NCI-H69 (cell line): ENCODE measurements at places on chromosomes 6 and 20.

DNA sequence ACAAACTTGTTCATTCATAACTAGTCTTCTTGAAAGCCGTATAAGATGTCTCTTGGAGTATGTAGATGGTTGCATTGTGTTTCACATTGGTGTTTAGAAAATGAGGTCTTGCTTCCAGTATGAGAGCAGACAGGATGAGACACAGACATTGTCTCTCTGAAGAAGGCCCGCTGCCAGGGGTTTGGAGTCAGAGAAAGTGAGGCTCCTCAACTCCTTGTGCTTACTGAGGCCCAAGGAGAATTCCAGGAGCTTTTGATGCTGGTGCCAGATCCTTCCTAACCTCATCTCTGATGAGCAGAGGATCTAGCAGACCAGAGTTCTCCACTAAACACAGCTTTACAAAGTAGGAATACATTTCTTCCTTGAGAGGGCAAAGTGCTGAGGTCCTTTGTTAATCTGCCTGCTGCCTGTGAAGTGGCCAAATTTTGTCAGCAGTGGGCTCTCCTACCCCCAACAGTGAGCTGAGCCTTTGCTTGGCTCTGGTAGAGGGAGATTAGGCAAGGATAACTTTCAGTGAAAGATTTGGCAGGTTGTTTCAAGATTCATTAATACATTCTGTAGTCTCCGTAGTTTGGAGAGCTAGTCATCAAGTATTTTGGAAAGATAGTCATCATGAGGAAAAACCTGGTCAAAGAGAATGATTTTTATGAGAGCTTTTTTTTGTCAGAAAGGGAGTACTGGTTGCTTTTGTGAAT lies 9.7 kb downstream of the MAPRE1 start:
- no peak for DNase-seq

DNA sequence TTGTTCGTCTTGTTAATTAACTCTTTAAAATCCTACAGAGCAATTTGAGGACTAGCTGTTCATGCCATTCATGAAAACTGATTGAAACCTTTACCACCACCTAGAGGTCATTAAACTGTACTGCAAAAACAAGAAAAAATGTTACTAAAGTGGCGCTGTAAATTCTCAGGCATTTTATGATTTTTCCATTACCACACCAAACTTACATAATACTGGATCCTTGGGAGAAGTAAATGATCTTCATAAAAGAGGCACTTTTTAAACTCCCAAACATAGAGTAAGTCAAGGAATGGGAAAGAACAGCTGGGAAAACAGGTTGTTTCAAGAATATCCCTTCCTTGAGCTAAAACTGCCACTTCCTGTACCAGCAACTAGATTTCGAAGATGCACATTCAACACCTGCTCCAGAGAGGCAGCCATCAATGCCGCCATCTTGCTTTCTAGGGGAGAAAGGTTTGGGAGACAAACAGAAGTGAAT lies 54.3 kb downstream of the MYLIP start:
- DNase-seq = peak; percentile 66

- DNase-seq = no peak
These were observed 119.2 kb downstream of the SYCP2 start for GRCh38 chr20:59813948-59814839.

DNA sequence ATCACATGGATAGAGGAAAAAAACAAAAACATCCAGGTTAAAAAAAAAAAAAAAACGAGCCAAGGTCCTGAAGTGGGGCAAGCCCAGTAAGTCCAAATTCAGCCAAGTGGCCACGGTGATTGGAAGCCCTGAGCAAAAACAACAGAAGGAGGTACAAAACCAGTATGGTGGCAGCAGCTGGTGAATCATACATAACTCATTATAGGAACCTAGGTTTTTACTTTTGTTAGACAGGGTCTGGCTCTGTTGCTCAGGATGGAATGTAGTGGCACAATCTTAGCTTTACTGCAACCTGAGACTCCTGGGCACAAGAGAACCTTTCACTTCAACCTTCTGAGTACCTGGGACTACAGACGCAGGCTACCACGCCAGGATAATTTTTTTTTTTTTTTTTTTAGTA lies 22.7 kb upstream of the MYB start:
- no peak for DNase-seq

GRCh38 chr6:71463061-71463460 lies 174.4 kb downstream of the OGFRL1 start:
- no peak for DNase-seq

GRCh38 chr6:21947731-21948386 lies 349.0 kb downstream of the PRL start:
- DNase-seq = peak; percentile 45

GRCh38 chr6:53246924-53247323 lies 98.3 kb upstream of the GCM1 start:
- peak; percentile 70 for DNase-seq

GRCh38 chr6:163998496-163998895 lies 584.0 kb downstream of the QKI start:
- no peak for DNase-seq

DNA sequence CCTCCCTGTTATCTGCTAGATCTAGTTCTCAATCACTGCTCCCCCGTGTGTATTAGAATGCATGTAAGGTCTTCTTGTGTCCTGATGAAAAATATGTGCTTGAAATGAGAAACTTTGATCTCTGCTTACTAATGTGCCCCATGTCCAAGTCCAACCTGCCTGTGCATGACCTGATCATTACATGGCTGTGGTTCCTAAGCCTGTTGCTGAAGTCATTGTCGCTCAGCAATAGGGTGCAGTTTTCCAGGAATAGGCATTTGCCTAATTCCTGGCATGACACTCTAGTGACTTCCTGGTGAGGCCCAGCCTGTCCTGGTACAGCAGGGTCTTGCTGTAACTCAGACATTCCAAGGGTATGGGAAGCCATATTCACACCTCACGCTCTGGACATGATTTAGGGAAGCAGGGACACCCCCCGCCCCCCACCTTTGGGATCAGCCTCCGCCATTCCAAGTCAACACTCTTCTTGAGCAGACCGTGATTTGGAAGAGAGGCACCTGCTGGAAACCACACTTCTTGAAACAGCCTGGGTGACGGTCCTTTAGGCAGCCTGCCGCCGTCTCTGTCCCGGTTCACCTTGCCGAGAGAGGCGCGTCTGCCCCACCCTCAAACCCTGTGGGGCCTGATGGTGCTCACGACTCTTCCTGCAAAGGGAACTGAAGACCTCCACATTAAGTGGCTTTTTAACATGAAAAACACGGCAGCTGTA lies 73.4 kb downstream of the PTPN1 start:
- DNase-seq = no peak

- DNase-seq = no peak
These were observed 246.1 kb downstream of the SMOC2 start for GRCh38 chr6:168686831-168687730.

DNA sequence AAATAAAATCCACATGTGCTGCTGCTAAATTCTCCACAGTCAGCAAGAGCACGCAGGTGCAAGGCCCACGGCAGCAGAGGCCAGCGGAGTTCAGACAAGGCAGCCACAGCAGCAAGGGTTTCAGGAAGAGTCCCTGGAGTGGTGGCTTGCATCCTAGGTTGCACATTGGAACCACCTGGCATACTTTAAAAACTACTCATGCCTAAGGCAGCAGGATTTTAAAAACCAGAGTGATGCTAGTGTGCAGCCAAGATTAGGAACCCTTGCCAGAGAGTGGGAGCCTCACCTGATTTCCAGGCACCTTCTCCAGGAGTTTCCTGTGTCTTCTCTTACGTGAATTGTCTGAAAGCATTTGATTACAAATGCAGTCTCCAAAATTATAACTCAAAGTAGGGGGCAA lies 104.0 kb upstream of the GPR6 start:
- no peak for DNase-seq

- DNase-seq = no peak
These were observed 736.6 kb downstream of the KIF16B start for GRCh38 chr20:15836634-15837033.

DNA sequence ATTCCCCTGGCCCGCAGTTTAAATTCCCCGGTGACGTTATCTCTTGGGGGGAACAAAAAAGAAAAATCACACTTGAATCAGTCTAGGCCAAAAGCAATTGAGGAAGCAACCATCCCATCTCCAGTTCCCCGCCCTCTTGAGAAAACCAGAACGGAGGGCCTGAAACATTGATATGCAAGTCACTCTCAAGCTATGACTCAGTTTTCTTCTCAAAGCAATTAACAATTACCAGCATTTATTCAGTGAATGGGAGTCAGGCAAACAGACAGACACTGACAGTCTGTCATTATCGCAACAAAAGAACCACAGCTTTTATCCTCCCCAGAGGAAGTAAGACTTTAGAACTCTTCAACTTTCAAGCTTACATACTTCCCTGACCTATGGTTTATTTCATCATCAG lies 100.9 kb downstream of the OPRM1 start:
- peak; percentile 64 for DNase-seq

- DNase-seq = no peak
These were observed 161.0 kb downstream of the DHX35 start for GRCh38 chr20:39123185-39123557.

DNA sequence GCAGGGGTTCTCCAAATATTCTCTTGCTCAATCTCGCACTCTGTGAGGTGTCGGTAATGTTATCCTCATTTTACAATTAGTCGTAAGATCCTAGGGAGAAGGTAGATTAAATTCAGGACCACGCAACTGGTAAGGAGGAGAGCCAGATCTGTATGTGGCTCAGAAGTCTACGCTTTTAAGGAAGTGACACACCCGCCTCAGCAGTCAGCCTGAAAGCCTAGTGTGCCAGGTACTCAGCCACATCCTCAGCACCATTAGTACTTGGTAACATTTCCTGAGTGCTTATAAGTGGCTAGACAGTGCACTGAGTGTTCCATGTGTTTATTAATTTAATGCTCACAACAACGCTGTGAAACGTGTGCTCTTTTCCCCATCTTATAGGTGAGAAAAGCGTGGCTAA lies 63.7 kb downstream of the DHX35 start:
- no peak for DNase-seq

DNA sequence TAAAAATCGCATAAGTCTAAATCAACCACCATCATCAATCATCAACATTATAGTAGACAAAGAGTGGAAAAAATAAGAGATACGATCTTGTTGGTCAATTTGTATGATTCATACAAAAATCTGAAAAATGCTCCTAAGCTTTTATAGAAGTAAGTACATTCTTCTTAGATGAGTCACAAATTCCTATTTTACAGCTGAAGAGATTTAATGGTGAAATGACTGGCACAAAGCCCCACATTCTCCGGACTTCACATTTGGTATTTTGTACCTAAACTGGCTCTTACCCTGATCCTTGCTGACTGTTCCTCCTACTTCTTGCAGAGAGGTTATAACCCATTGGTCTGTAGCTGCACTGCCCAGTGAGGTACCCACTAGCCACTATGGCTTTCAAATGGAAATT lies 29.9 kb upstream of the PREP start:
- DNase-seq = no peak

DNA sequence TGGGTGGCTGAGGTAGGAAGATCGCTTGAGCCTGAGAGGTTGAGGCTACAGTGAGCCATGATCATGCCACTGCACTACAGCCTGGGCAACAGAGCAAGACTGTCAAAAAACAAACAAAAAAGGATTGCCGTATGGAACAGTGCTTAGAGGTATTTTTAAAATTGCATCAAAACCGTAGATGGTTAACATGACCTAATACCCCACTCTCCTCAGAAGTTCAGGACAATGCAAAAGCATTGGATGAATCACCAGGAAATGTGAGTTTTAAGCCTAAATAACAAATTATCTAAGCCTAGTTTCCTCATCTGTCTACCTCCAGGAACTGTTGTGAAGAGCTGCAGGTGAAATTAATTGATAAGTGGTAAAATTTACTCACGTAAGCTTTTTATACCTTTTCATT lies 123.8 kb upstream of the ID4 start:
- DNase-seq = no peak

GRCh38 chr6:18415671-18416340 lies 28.7 kb downstream of the RNF144B start:
- no peak for DNase-seq

GRCh38 chr20:33689973-33690372 lies 3.8 kb upstream of the E2F1 start:
- no peak for DNase-seq

DNA sequence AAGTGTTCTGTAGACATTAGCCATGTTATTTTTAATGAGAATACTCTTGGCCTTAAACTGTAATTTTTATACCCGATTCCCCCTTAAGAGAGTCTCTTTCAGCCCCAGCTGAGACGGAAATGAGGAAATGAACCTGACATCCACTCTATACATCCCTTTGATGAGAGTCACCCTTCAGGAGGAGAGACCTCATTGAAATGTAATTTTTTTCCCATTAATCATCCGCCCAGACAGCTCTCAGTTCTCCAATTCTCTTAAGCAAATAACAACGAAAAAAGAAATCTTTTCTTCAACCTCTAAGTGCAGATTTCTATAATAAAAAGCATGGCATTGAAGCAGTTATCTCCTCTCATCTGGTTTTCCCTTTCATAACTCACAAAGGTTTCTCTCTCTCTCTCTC lies 243.8 kb upstream of the PMEPA1 start:
- no peak for DNase-seq

- DNase-seq = peak; percentile 10
These were observed 87.3 kb downstream of the PKHD1 start for GRCh38 chr6:52000064-52000463.

GRCh38 chr6:8529250-8529649 lies 93.9 kb upstream of the SLC35B3 start:
- DNase-seq = no peak

DNA sequence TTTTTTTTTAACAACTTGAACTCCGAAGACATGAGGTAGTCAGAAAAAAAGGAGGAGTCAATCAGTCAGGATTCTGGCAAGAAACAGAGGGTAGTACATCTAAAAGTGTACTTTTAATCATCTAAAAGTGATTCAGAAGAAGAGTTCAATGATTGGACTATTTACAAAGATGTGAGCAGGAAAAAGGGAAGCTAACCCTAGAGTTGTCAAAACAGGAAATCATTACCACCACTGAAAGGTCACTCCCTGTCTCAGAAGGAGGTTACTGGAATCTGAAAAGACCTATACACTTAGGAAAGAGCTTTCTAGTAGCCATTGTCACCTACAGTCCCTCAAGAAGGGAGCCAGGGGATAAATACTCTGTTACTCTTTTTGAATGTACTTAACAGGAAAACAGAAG lies 16.7 kb upstream of the LMBRD1 start:
- peak; percentile 47 for DNase-seq

GRCh38 chr20:23159947-23160318 lies 73.8 kb upstream of the CD93 start:
- DNase-seq = no peak
